T-helper 2 cell treated with Interferon-gamma antibody and Interleukin-4, amounts not matched to agents 5 μg/mL and 100 μg/mL, for 36 hours (primary cell): ENCODE measurements at places on chromosomes 16 and 17.

DNA sequence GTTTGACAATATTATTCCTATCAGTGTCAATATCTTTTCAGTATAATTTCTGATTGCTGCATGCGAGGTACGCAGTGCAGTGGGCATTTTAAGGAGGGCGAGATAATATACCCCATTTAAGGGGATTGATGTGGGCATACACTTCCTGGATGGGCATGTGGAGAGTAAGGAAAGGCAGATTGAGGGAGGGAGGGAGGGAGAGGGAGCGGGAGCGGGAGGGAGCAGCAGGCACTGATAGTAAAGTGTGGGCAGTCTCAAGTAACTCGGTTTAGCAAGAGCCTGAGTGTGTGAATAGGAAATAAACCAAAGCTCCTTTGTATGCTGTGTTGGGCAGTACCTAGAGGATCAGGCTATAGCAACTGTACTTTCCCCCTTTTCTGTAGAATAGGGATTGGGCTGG is 5.1 kb downstream of the BPTF start:
- DNase-seq: no peak

GRCh38 chr17:27455236-27455913 is 873 bp upstream of the KSR1 start:
- DNase-seq: no peak

DNA sequence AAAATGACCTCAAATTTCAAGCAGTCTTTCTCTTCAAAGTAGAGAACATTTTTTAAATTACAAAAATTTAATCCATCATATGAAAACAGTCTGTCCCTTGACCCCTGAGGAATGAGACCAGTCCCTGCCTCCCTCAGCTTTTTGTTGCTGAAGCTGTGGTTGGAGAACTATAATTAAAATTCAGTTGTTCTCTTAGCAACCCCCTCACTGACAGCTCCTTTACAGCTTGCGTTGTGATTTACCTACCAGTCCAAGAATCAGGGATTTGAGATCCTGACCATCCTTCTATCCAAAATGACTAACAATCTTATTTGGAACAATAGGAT is 29.8 kb downstream of the LYRM1 start:
- DNase-seq: no peak

DNA sequence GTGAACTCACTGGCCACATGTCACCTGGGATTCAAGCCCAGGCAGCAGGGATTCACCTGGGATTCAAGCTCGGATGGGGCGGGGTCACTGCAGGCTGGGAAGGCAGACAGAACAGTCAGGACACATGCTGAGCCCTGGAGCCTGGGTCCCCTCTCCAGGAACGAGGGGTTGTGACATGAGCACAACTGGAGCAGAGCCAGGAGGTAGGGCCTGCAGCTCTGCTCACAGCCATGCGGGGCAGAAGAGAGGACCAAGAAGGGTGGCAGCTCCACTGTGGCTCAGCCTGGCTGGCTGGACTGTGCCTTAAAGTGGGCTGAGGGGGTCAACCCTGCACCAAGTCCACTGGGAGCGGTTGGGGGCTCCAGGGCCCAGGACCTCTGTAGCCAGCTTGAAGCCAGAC is 150.1 kb downstream of the RAB11FIP4 start:
- DNase-seq: no peak

GRCh38 chr16:11020792-11021551 is 76.6 kb downstream of the CLEC16A start:
- no peak for DNase-seq

GRCh38 chr17:249236-249993 is 68.0 kb upstream of the DOC2B start:
- no peak for DNase-seq

DNA sequence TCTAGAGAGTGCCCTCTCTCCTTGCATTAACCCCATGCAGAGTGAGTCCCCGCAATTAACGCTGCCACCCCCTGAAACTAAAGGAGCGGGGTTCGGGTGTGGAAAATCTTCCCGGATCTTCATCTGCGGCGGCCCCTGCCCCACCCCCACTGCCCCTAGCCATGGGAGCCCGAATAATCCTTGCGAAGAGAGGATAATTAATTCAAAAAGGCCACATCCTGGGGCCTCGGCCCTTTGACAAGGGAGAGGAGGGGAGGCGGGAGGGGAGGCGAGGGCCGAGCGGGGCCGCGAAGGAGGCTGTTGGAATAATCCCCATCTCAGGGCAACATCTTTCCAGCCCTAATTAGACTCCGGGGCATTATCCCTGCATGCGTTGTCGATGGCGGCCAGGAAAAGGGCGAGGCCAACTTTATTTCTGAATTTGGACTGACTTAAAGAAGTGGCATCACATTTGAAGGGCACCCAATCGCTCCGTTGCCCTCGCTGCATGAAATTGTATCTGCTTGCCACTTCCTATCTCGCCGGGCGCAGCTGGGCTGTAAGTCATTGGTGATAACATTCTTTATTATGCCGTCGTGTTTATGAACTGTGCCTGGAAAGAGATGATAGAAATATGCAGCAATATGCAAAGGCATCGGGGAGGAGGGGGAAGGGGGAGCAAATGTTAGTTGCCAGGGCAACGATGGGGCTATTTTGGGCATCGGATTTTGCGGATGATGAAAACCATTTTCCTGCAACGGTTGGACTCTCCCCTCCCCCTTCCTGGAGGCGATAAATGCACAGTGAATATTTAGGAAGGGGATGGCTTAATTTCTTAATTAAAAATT is 387.1 kb upstream of the TNRC6C start:
- DNase-seq: no peak

- DNase-seq: no peak
Measured at GRCh38 chr17:21185061-21185460, 28.9 kb downstream of the TMEM11 start.

GRCh38 chr16:80948886-80949493 is 57.7 kb downstream of the CMC2 start:
- DNase-seq: peak; percentile 27

- DNase-seq: no peak
Measured at GRCh38 chr17:11885051-11885450, 112.2 kb downstream of the ZNF18 start.

GRCh38 chr16:54446639-54447038 is 160.1 kb upstream of the IRX3 start:
- no peak for DNase-seq

DNA sequence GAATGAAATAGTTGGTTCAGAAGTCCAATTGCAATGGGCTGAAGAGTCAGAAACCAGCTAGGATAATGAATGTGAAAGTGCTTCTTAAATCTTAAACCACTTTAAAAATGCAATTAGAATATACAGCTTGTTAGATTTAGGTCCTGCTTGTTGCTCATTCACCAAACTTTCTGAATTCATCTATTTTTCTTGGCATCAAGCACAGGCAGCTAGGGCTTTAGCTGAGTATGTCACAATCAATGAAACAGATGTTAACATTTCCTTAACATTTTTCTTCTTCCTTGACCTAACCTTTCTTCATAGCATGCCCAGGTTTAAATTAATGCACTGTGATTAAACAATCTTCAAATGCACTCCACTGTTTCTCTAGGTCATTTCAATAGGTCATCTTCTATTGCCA is 14.4 kb downstream of the KIF2B start:
- DNase-seq: no peak

DNA sequence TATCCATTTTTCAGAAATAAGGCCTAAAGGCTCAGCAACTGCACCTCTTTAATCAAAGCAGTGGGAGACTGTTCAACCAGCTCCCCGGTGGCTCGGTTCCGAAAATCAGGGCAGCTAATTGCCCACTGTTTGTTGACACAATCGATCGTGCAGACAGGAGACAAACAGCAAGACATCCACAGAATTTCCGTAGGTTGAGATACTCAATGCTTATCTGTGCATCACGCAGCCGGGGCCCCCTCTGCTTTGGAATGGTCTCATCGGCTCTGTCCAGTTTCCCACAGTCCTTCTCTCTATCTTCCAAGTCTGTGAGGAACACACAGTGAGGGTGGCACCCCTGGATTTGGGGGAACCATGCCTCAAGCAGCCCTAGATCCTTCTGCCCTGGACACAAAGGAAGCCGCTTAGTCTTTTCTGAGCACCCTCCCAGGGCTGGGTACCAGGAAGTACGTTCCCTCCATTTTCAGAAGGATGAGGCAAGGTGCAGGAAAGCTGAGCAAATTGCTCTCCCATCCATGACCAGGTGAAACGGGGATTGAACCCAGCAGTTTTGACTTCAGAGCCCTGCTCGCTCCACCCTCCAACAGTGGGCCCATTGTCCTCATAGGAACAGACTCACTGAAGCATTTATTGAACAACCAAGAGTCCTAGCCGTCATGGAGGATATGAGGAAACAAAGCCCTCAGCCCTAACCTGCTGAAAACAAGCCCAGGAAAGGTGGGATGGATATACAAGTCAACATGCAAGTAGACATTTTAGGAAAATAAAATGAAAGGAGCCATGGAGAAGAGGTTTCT is 70.7 kb downstream of the C16orf95 start:
- DNase-seq: no peak

- no peak for DNase-seq
Measured at GRCh38 chr16:81817789-81818567, 38.9 kb downstream of the PLCG2 start.

- DNase-seq: no peak
Measured at GRCh38 chr17:83065660-83066542, 13.5 kb upstream of the METRNL start.

DNA sequence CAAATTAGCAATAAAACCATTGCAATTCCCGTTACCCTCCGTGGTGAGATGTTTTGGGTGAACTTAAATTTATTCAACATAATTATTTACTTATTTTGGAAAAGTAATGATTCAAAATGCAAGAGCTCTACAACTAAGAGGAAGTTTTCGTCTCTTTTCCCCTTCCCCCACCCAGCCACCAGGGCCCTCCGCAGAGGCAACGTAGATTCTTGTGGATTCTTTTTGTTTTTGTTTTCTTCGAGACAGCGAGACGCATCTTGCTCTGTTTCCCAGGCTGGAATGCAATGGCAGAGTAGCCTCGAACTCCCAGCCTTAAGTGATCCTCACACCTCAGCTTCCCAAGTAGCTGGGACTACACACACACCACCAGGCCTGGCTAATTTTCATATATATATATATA is 19.2 kb downstream of the CCDC40 start:
- no peak for DNase-seq

DNA sequence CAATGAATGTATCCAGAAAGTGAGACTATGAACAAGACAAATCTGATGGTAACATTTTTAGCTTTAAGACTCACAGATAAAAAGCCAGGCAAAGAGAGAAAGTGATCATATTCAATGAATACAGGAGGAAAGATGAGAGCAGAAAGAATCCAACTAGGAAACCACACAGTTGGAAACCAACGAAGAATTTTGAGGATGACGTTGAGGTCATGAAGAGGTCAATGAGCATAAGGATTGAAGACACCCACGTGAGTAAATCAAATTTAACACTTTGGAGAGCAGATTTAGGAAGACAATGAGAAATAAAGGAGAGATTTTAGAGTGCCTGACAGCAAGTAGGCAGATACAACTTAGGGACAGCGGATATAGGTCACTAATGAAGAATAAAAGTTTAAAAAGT is 948.1 kb downstream of the KCNJ2 start:
- no peak for DNase-seq

DNA sequence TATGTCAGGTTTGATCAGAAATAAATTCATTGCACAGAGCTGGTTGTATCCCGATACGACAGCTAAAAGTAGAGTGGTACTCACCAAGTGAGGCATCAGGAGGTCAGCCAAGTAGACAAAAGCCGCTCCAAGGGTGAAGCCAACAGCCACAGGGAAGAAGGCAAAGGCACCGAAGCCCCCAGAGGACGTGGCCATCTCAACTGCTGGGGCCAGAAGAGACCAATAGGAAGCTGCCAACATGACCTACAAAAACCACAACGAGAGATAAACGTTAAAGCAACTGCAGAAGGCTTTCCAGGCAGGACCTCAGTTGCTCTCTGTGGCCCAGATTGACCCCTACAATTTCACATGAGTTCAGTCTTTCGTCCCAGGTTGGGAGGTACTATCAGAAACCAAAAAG is 61.0 kb downstream of the SLC39A11 start:
- no peak for DNase-seq

DNA sequence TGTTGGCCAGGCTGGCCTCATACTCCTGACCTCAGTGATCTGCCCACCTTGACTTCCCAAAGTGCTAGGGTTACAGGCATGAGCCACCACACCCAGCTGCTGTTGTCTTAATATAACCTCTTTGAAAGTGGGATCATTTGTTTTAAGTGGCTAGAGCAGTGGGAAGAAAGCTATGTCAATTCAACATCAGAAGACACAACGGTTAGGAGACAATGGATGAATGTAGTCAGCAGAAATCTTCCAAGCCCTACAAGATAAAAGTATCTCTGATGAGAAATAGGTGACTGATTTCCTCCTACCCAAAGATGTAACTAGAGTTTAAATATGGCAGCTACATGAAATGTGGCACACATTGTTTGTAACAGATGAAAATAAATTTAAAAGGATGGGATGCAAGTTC is 20.0 kb upstream of the TRIM25 start:
- DNase-seq: no peak

- no peak for DNase-seq
Measured at GRCh38 chr16:49661465-49662187, 194.3 kb downstream of the ZNF423 start.

GRCh38 chr16:57390636-57391295 is 13.8 kb upstream of the CCL17 start:
- DNase-seq: no peak

- peak; percentile 69 for DNase-seq
Measured at GRCh38 chr17:74354123-74354522, 7.5 kb downstream of the BTBD17 start.

DNA sequence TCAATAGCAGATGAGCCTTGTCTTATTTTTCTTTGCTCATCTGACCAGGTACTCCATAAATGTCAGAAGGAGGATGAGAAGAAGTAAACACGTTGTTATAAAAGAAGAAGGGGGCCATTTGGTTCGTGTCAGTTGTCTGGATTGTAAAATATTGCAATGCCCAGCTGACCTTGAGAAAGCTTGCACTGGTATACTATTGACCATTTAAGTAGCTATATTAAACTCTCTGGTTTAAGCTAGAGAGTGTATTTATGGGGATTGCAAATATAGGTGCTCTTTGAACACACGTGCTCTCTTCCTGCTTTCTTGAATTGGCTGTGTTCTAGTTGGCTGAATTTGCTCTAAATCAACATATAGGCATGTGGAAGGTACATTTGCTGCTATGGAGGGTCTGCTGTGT is 26.1 kb upstream of the CMTR2 start:
- DNase-seq: no peak

GRCh38 chr16:10625595-10626357 is 45.4 kb upstream of the EMP2 start:
- no peak for DNase-seq

DNA sequence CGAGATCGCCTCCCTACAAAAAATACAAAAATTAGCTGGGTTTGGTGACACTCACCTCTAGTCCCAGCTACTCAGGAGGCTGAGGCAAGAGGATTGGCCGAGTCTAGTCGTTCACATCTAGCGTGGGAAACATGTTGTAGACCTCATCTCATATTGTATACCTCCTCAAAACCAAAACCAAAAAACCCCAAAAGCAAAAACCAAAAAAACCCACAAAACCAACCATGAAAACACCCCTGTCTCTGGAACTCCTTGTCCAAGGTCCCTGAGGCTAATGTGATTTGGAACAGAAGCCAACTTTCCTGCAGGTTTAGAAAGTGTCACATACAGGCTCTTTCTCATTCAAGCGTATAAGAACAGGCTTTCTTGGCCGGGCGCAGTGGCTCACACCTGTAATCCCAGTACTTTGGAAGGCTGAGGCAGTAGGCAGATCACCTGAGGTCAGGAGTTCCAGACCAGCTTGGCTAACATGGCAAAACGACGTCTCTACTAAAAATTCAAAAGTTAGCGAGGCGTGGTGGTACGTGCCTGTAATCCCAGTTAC is 29.0 kb downstream of the RAB11FIP3 start:
- DNase-seq: no peak
